ENCODE measurements at places on chromosomes 7 and 10.

DNA sequence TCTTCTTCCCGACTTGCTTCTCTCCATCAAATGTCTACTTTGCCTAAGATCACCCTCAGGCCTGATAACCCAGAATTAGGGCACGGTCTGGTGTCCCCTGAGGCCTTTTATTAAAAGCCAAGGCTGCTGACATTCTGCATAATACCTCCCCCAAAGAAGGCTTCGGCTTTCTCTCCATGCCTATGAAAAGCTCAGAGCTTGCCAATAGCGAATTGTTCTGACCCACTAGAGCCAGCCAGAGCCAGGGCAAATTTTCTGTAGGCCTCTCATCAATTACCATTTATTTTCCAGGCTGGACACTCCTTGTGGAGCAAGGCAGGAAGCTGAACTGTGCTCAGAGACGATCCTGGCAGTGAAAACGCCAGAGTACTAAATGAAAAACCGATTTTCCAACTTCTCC is 64.3 kb upstream of the ADRB1 start:
- no peak for DNase-seq

- no peak for DNase-seq
These were observed 102.0 kb upstream of the INSYN2A start for GRCh38 chr10:127298381-127298780.

GRCh38 chr10:31578181-31578852 is 259.3 kb downstream of the ZEB1 start:
- DNase-seq: peak; percentile 42

GRCh38 chr10:47151920-47152319 is 148.1 kb upstream of the GDF10 start:
- no peak for DNase-seq

GRCh38 chr10:69044546-69044945 is 43.4 kb upstream of the SRGN start:
- DNase-seq: no peak

DNA sequence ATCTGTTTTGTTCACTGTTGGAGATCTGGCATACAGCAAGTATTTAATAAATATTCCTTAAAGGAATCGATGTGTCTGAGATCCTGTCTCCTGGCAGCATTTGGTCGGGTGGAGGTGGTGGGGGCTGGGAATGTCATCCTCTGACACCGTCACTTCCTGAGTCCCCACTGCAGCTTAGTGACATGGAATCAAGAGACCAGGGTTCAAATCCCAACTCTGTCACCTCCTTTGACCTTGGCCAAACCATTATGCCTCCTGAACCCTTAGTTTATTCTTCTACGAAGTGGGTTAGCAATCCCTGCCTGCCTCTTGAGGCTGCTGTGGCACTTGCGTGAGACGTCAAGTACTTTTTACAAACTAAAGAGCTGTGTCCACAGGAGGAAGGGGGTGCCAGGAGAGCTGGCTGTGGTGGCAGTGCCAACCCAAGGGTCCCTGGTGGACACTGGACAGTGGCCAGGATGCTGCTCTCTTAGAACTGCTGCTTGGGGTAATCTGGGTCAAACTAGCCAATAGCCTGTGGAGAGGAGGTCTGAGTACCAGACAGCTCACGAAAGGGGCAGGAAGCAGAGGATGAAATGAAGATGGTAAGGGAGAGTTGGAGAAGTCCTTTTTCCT is 8.0 kb upstream of the ZMIZ1 start:
- DNase-seq: no peak

DNA sequence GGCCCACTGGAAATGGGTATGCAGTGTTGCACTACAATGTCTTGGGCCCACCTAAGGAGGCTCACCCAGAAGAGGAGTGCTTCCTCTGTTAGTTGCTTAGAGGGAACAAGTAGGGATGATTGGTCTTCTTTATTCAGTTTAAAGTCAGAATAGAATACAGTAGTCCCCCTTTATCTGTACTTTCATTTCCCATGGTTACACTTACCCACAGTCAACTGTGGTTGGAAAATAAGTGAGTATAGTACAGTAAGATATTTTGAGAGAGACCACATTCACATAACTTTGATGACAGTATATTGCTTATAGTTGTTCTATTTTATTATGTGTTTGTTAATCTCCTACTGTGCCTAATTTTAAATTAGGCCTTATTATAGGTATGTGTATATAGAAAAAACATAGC is 151.4 kb downstream of the COL28A1 start:
- no peak for DNase-seq

- peak; percentile 20 for DNase-seq
These were observed 19.1 kb downstream of the SLC16A12 start for GRCh38 chr10:89516149-89516832.
